ENCODE measurements at places on chromosomes 3 and 15. TPM values are rescaled to one million over a fixed set of nuclear protein-coding genes. Genes with fewer than 3 reads are reported as not detected.

DNA sequence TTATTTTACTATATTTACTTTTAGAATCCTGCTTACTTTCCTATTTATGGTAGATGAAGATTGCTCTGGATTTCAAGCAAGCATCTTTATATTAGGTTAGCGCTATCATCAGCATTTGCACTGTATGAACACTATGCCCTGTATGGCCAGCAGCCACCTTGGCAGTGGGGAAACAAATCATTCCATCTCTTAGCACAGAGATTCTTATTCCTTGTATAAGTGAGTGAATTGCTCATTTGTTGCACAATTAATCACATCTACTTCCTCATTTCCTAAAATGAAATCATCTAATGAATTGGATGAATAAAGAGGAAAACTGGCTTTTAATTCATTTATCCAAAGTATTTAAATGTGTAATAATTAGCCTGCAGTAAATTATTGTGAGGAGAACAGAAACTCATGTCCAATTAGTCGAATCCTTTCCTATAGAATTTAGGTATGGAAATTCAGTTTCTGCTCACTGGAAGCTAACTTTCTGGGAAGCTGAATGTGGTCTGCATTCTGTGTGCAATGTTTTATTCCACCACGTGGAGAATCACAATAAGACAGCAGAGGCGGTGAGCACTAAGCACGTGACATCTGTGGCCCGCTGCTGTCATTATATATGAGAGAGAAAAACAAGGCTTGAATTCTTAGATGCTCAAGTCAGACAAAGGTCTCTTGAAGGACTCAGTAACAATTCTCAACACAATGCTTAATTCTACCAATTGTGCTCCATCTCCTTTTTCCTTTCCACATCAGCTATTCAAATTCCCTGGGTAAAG is 93.4 kb downstream of the PEX5L start:
- DNase-seq, result no peak

DNA sequence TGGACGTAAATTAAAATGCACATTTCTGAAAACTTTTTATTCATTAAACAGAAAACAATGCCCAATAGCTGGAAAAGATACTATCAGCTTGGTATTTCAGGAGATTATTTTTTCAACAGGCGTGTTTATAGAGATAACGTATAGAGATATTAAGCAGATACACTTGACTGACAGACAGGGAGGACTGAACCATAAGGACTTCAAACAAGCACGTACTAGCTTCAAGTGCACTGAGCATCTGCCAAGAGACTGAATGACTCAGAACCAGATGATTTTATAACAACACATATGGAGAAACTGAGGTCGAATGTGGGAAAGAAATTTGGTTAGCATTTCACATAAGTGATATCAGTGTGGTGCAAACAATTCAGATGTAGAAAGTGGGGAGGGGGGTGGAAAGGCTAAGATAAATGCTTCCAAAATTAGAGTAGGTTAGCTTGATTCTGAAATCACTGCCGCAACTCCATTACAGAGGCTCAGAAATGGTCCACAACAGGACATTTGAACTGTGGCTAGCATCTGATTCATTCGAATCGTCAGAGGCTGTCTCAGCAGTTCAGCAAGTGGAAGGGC is 103.5 kb downstream of the SEMA6D start:
- DNase-seq, result no peak

DNA sequence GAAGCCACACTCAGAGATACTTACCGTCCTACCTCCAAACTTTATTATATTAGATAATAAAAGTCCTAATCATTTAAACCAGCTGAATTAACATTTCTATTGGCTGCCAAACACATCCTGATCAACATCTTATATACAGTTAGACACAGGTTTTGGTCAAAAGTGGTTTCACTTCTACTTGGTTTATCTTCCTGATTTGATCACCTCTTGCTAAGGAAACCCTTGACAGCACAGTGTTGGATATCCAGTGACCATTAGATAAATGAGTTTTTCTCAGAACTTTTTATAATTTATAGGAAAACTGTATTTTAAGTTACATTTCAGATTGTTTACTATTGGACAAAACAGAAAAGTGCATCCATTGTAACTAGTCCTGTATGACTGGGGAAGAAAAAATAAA is 198.4 kb upstream of the NR2F2 start:
- DNase-seq, result no peak

DNA sequence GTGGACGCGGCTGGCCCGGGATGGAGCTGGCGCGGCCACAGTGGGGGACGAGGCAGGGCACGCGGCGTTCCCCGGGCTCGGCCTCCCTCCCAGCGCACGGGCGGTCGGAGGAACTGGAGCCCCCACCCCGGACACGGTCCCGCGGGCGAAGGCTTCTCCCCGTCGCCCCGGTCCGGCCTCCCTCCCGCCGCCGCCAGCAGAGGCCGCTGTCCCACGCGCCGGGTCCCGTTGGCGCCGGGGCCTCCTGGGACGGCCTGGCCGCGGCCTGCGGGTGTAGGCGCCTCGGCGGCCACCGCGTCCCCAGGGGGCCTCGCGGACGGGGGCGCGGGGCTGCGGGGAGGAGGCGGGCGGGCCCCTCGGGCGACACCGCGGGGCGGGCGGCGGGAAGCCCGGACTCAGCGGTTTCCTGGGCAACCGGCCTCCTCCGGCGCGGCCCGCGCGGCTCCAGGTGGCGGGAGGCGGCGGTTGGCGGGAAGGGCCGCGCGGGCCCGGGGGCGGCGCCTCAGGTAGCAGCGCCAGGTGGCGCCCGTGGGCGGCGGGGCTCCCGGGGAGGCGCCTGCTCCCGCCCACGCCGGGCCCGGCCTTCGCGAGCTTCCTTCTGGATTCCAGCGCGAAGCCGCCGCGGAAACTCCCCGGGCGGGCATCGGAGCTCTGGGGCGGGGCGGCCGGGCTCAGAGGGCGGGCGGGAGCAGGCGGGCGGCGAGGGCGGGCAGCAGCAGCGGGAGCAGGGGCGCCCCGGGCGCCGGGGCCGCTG is 26.7 kb downstream of the MELTF start:
- peak; percentile 43 for DNase-seq

The CLDN16 gene
- total RNA-seq, result 2.5 TPM

- DNase-seq, result no peak
These were observed 7.9 kb downstream of the ACP3 start for GRCh38 chr3:132325103-132325606.

The UQCRC1 gene
- total RNA-seq, result 373 TPM

The HYAL1 gene
- total RNA-seq, result 19.5 TPM

DNA sequence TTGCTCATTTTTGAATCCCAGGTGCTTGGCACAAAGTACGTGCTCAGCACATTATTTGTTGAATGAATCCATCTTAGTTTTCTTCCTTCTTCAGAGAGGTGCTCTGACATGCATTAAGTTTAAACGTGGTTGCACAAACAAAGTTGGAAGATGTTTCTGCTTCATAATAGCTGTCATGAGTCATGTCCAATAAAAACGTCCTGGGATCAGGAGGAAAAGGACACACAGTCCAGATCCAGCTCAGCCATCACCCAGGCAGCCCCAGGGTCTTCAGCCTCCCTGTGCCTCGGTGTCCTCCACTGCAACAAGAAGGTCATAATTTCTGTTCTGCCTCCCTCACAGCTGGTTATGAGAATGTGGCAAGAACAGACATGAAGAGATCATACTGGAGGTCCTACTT is 55.4 kb downstream of the CCNL1 start:
- no peak for DNase-seq

- DNase-seq, result no peak
These were observed 396.6 kb downstream of the SOX2 start for GRCh38 chr3:182108371-182108770.

The TM4SF1 gene
- 66.4 TPM for total RNA-seq

The RASSF1 gene
- total RNA-seq, result 50.0 TPM

GRCh38 chr15:69757186-69757585 is 304.6 kb downstream of the RPLP1 start:
- DNase-seq, result no peak
